ENCODE measurements at places on chromosomes 7 and 10.

DNA sequence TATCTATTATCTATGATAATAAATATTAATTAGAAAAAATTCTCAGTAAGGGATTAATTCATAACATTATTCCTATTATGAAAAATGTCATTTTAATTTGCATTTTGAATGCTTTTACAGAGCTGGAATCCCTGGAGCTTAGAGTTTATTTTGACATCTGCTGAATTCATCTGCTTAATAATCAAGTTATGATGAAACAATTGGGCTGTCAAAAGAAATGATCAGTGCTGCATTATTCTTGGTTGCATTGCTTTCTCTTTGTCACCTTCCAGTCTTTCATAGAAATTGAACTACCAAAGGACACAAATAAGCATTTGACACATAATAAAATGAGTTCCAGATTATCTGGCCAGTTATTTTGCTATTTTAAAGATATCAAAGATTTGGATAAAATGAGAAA lies 40.0 kb upstream of the MACC1 start:
- no peak for DNase-seq

GRCh38 chr7:73890555-73891147 lies 29.7 kb downstream of the TMEM270 start:
- DNase-seq: no peak

DNA sequence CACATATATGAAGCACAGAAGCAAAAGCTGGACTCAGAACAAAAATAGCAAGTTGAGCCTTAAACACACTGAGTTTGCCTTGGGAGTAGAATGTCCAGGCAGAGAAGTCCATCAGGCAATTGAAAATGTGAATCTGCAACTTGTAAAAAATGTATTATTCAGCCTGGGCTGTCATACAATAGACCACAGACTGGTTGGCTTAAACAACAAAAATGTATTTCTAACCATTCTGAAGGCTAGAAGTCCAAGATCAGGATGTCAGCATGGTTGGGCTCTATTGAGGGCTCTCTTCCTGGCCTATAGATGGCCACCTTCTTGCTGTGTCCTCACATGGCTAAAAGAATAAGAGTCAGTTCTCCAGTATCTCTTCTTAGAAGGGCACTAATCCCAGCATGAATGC lies 76.5 kb upstream of the CAPZA2 start:
- DNase-seq: no peak

- no peak for DNase-seq
Observed at GRCh38 chr10:116626815-116627214, 6.1 kb downstream of the PNLIPRP2 start.

- no peak for DNase-seq
Observed at GRCh38 chr10:2214092-2214491, 476.8 kb upstream of the ADARB2 start.

GRCh38 chr10:51156926-51157325 lies 82.6 kb downstream of the PRKG1 start:
- DNase-seq: no peak

GRCh38 chr7:159142730-159143129 lies 1.9 kb downstream of the VIPR2 start:
- no peak for DNase-seq

- DNase-seq: no peak
Observed at GRCh38 chr10:91597197-91597881, 35.5 kb downstream of the PPP1R3C start.

GRCh38 chr7:95286096-95286495 lies 38.2 kb downstream of the PON1 start:
- DNase-seq: no peak

GRCh38 chr7:81415181-81415580 lies 354.7 kb downstream of the HGF start:
- DNase-seq: no peak

GRCh38 chr7:136056651-136057231 lies 79.6 kb upstream of the MTPN start:
- no peak for DNase-seq

DNA sequence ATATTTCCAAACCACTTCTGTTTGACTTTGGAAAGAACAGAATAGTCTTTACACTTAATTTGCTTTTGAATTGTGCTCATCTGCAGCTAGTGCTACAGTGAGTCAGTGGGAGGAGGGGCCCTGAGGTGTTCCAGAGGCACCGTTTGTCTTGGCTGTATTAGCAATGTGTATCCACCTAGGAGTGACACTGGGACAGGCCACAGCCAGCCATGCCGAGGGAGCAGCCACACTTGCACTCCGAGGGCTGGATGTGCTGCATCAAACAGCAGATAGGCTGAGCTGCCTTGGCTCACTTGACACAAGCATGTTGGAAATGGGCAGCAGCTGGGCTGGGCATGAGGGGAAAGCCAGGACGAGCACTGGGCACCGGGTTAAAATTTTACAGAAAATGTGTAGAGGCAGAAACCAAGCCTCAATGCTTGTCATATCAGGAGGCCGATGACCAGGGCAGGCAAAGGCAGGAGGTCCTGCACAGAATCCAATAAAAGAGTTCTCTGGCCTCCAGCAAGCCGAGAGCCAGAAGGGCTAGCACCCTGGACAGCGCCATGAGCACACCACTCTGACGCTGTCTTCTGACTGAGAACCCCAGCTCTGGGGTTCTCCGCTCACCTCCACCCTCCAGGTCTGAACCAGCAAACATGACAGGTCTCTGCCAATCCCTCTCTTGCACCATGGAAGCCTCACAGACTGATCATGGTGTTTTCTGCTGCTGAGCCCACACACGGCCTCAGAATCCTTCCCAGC lies 163.3 kb downstream of the GRID1 start:
- no peak for DNase-seq

GRCh38 chr7:70414368-70414767 lies 717.6 kb upstream of the GALNT17 start:
- DNase-seq: no peak

All from CMK (cell line).